ENCODE measurements at places on chromosomes 1 and 21. TPM values are rescaled to one million over a fixed set of nuclear protein-coding genes. Genes with fewer than 3 reads are reported as not detected.

DNA sequence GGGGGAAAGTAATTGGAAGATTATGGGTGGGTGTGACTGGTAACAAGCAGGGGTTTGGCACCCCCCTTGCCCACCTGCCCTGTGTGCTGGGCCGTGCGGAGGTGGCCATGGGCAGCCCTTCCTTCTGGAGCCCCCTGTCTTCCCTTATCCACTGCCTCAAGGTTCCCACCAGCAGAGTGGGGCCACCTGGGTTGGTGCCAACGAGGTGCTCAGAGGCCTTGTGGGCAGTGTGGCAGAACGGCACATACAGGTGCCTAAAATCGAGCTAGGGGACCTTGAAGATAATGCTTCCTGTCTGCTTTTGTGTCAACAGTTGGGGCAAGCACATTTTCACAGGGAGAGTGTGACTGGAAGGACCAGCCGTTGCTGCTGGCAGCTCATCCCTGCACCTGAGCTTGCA is 161.8 kb downstream of the PCBP3 start:
- DNase-seq, result no peak

DNA sequence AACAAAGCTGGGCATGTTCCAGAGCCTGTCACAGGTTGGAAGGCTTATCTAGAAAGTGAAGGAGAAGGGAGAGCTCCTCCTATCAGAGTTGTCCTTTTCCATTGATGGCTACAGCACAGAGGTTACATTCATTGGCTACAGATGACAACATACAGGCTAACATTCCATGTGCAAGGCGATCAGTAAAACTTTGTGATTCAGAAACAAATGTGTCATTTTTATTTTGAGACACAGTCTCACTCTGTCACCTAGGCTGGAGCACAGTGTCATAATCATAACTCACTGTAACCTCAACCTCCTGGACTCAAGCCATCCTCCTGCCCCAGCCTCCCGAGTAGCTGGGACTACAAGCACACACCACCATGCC is 32.6 kb downstream of the TRIM67 start:
- no peak for DNase-seq

DNA sequence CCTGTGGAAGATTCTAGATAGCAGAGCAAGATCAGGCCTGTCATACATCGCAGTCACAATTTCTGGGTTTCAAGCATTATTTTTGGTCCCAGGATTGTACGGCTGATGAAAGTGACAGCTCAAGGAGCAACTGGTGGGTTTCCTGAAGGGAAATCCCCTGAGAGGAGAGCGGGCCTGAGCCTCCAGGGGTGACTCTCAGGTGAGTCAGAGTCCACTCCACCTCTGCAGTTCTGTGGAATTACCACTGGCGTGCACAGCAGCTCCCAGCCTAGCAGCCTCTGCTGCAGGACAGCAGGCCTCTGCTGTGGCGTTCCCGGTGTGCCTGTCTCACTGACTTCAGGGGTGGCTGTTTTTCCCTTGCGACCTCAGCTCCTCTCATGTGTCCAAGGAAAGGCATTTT is 24.4 kb downstream of the SLC66A1 start:
- no peak for DNase-seq

DNA sequence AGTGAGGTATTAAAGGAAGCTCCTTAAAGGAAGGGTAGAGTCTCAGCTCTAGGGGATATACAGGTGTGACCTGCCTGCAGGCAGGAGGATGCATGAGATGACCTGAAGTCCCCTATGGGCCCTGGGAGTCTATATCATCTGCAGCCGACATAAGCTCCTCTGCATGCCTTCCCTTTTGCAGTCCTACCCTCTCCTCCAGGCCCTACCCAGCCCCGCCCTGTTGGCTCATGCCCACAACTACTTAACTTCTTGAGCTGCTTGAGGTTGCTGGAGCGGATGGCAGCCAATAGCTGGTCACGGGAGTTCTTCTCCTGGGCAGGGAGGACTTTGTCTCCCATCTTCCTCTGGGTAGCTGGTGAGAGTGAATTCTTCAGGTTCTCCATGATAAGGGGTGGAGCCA is 10.3 kb downstream of the SHISA4 start:
- DNase-seq, result no peak

GRCh38 chr1:151975311-151976014 is 18.2 kb downstream of the S100A10 start:
- no peak for DNase-seq

DNA sequence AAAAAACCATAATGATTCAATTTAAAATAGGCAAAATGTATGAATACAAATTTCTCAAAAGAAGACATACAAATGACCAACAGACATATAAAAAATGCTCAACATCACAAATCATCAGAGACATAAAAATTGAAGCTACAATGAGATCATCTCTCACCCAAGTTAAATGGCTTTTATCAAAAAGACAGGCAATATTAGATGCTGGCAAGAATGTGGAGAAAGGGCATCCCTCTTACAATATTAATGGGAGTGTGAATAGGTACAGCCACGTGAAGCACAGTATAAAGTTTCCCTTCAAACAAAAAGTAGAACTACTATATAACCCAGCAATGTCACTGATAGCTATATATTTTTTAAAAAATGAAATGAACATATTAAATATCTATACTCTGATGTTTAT is 1481.7 kb downstream of the AMY1C start:
- no peak for DNase-seq

Gene MOV10
- 35.7 TPM for total RNA-seq

Gene MYCL
- total RNA-seq, result 1.2 TPM

Gene CTPS1
- total RNA-seq, result 61.6 TPM

Gene CELF3
- total RNA-seq, result not detected
